Activated CD4-positive, CD25-positive, alpha-beta regulatory T cell (primary cell): ENCODE measurements at places on chromosomes 12 and 14.

- DNase-seq: no peak
These were observed 18.8 kb downstream of the BCL11B start for GRCh38 chr14:99252940-99253868.

DNA sequence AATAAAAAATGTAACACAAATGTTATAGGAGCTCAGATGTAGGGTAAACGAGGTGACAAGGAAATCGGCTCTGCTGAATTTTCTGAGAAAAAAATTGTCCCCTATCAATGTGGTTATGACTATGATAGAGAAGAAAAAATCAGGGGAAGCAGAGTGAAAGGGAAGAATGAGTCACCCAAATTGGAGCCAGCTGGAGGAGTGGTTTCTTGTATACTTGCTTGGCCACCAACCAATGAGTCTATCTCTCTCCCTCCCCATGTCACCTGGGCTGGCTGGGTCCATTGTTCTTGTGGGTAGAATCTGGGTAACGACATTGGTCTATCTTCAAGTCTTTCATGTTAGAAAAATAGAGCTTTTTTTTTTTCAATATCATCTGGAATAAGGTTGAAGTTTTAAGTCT lies 196.6 kb upstream of the FLRT2 start:
- no peak for DNase-seq

DNA sequence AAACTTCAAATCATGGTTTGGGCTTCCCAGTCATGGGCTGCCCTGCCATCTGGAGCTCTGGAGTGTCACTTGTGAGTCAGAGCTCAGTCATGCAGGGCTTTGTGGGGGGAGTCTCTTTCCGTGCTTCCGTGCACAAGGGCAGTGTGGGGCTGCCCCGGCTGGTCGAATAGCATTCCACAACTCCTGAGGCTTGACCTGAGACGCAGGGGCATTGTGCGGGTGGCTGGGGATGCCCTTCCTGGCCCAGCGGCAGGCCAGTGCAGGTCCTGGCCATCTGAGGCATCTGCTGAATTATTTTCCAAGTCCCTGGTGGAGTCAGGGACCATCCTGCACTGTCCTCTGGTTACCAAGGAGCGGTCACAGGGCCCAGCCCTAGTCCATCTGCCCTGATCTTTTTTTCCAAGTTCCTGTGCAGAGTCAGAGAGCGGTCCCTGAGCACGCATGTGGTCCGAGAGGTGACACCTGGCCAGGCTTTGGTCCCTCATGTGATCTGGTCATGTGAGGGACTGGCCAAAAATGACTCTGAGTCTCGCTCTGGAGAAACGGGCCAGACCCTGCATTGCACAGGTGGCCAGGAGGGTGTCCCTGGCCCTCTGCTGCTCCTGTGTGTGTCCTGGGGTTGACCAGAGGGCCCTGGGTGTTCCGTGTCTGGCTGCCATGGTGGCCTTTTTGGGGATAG lies 167.0 kb upstream of the ALG10B start:
- no peak for DNase-seq

- no peak for DNase-seq
These were observed 1.9 kb downstream of the NTN4 start for GRCh38 chr12:95788637-95789036.

- DNase-seq: no peak
These were observed 2.7 kb downstream of the FAIM2 start for GRCh38 chr12:49901026-49901425.

DNA sequence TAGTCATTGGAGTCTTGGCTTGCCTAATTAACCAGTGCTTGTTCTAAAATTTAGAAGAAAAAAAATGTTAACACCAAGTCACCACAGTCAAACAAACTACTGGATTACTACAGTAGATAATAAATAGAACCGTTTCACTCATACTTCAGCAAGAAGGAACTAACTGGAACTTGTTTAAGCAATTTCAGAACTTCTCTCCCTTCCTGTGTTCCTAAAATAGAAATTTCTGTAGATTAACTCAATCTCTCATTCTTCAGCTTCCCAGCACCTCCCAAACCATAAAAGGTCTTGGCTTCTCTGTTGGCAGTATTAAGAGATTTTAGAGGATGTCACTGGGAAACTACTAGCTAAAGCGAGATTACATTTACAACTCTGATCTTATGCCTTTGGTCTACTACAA lies 18.6 kb downstream of the GNS start:
- no peak for DNase-seq

DNA sequence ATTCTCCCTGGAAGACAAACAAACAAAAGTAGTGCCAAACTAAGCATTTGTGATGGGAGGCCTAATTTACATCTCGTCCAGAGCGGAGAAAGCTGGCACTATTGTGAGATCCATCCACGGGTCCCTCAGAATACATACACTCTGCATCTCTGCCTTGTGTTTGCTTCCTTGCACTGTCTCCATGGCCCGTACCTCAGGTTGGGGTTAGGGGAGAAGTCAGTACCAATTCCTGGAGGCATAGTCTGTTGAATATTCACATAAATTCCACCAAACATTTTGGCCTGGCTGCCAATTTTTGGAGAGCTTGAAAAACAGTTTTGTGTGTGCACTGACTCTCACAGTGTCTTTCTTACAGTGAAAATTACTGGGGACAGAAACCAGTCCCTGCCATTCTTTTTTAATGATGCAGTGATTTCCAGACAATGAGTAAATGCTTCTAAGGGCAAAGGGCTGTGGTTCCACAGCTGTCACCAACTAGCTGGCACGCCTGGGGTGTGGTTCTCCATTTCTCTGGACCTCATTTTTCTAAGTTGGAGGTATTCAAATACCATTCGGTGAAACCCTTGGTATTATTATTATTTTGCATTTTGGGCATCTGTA lies 119.7 kb upstream of the HIF1A start:
- DNase-seq: no peak

DNA sequence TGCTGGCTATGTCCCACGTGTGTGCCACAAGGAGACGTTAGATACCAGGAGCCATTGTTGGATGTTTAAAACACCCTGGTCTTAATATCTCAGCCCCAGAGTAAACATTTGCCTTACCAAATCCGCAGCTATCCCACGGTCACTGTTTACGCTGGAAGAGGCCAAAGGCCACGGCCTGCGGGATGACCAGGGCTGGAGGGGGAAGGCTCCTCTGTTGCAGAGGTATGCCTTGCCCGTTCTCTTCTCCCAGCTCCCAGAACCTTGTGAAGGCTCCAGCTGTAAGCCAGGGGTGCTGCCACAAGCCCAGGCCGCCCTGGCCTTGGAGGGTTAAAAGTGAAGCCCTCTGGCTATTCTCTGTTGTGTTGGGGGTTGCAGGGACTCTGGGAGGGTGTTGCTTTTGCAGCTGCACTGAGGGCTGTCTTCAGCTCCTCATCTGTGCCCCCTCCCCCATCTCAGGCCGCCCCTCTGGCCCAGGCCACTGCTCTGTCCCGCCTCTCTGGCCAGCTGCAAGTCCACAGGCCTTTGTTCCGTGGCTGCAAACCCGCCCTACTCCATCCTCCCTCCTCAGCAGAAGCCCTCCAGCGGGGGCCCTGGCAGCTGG lies 2.5 kb downstream of the PLEKHG3 start:
- DNase-seq: no peak

DNA sequence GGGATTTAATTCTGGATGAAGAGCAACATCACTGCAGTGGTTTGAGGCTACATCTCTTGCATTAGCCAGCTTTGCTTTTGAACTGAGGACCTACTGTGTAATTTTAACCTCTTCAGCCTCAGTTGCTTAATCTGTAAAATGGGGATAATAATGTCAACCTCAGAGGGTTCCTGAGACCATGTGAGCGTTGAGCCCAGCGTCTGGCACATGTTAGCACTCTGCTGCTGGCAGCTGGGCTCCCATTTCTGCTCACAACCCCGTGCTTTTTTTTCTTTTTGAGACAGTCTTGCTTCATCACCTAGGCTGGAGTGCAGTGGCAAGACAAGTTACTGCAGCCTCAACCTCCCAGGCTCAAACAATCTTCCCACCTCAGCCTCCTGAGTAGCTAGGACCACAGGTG lies 31.6 kb downstream of the TESC start:
- no peak for DNase-seq

DNA sequence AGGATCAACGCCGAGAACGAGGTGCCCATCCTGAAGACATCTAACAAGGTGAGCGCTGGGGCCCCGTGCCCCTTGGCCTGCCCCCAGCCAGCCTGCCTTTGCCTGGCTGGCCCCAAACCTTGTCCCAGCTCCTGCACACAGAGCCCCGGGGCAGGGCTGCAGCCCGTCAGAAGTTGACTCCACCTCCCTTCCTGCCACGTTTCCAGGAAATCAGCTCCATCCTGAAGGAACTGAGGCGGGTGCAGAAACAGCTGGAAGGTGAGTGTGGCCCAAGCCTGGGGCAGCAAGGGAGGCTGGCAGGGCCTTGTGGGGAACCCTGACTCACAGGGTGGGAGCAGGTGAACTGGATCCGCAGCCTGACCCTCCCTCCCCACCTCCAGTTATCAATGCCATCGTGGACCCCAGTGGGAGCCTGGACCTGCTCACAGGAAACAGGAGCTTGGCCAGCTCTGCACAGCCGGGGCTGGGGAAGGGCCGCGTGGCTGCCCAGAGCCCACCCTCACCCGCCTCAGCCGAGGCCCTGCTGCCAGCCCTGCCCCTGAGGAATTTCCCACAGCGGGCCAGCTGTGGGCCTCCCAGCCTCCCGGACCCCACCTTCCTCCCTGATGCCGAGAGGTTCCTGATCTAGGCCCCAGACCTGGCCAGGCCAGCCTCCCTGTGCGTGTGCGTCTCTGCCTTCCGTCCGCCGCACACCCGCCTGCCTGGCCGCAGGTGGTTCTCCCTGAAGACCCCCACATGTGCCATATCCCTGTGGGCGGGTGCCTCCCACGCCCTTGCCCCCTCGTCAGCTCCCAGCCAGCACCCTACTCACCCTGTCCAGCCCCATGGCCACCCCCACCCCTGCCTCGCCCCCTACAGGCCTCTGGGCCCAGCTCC lies 29.5 kb downstream of the CEP170B start:
- DNase-seq: no peak

DNA sequence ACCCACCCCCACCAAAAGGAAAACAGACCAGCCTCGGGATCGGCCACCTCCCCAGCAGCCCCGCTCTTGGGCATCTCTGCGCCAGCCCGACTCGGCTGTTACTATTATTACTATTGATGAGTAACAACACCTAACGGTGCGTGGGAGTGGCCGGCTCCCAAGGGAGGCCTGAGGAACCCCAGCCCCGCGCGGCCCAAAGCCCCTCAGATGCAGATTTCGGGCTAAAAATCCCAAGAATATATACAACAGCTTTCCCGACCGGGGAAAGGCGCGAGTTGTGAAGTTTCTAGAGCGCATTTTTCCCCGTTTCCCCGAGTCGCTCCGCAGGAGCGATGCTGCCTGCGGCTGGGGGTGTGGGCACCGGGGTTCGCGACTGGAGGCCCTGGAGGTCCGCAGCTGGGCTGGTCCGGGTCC lies 565 bp downstream of the NT5DC3 start:
- no peak for DNase-seq

- DNase-seq: no peak
These were observed 21.5 kb upstream of the GNS start for GRCh38 chr12:64780531-64781279.
